Activated T-cell treated with anti-CD3 and anti-CD28 coated beads, Interleukin-2, amount 50 U/mL, for 24 hours (primary cell): ENCODE measurements at places on chromosomes 1 and 21.

- DNase-seq: no peak
These were observed 8.8 kb downstream of the ASAP3 start for GRCh38 chr1:23475134-23475628.

DNA sequence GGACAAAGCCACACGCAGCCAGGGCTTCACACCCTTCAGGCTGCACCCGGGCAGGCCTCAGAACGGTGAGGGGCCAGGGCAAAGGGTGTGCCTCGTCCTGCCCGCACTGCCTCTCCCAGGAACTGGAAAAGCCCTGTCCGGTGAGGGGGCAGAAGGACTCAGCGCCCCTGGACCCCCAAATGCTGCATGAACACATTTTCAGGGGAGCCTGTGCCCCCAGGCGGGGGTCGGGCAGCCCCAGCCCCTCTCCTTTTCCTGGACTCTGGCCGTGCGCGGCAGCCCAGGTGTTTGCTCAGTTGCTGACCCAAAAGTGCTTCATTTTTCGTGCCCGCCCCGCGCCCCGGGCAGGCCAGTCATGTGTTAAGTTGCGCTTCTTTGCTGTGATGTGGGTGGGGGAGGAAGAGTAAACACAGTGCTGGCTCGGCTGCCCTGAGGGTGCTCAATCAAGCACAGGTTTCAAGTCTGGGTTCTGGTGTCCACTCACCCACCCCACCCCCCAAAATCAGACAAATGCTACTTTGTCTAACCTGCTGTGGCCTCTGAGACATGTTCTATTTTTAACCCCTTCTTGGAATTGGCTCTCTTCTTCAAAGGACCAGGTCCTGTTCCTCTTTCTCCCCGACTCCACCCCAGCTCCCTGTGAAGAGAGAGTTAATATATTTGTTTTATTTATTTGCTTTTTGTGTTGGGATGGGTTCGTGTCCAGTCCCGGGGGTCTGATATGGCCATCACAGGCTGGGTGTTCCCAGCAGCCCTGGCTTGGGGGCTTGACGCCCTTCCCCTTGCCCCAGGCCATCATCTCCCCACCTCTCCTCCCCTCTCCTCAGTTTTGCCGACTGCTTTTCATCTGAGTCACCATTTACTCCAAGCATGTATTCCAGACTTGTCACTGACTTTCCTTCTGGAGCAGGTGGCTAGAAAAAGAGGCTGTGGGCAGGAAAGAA, 8.1 kb downstream of the PSRC1 start:
- no peak for DNase-seq

DNA sequence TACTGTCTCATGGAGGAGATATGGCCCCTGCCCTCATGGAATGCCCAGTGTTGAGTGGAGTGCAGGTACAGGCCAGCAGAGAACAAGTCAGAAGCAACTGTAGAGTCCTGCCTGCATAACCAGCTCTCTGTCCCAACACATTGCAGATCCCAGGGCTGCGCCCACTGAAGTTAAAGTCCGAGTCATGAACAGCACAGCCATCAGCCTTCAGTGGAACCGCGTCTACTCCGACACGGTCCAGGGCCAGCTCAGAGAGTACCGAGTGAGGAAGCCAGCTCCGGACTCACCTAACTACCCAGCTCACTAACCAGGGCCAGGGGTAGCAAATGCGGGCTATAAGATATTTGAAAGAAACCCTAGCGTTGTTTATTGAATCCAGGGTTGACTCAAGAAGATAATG, 59.1 kb upstream of the CNTN2 start:
- no peak for DNase-seq

GRCh38 chr1:25435397-25436108, 4.9 kb downstream of the MACO1 start:
- no peak for DNase-seq

- no peak for DNase-seq
These were observed 199.5 kb downstream of the AGBL4 start for GRCh38 chr1:49824261-49824660.

DNA sequence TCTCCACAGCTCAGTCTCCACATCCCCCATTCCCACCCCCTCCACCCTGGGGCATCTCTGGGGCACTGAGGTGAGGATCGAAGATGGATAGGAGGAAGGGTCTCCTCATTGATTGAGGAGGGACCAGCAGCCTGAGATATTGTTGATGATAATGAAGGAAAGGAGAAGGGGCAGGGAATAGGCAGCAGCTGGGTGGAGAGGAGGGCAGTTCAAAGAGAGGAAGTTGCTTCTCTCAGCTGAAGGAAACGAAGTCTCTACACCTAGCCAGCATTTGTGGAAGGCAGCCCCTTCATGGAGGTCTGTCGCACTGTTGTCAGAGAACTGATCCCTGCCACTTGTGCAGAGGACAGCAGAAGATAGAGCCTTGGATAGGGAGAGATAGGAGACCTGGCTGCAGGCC, 5.7 kb downstream of the KNCN start:
- no peak for DNase-seq

DNA sequence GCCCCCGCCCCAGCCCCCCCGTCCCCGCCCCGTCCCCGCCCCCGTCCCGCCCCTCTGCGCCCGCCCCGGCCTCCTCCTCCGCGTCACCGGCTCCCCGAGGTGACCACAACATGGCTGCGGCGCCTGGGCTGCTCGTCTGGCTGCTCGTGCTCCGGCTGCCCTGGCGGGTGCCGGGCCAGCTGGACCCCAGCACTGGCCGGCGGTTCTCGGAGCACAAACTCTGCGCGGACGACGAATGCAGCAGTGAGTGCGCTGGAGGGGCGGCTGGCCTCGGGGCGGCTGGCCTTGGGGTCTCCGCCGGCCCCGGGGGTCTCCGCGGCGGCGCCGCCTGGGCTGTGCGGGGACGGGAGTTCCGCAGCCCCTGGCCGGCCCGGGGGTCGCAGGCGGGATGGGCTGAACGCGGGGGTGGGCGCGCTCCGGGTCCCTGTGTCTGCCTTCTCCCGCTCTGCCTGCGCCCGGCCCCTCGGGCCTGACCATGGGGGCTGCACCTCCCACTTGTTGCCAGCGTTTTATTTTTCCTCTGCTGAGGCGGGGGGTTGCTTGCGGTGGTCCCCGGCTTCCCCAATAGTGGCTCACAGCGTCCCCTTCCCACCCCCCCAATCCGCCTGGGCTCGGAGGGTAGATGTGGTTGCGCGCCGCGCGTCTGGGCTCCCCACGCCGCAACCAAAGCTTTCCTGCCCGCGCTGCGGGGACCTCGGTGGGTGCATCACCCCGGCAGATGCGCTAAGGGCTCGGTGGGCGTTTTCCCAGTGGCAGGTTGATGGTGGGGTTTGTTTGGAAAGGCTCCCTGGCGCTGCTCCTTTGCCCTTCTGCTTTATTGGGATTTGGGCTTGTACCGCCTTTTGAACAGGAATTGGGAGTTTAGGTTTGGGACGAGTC, at the start of gene MIA3:
Gene MIA3, plus strand, starts transcription at position 97 of the 879 bp plus-strand sequence. Its CDS starts 14 bp downstream, at position 111.
- peak; percentile 78 for DNase-seq

DNA sequence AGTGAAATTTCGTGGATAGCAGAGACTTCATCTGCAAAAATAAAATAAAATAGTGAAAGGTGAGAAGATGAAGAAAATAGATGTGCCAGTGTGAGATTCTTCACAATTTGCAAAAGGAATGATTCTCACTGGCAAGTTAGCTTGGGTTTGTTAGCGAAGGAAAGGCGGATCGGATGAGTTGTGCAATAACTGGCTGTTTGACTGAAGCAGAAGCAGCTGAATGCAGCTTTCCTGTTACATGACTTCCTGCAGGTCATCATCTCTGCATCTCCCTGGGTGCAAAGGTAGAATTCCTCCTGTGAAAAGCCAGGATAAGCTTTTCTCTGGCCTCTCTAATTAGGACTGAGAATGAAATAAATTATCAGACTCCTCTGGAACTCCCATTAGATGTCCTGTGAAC, 263.1 kb upstream of the CHRM3 start:
- DNase-seq: no peak

GRCh38 chr1:92913093-92913819, 48.0 kb downstream of the DIPK1A start:
- DNase-seq: no peak

DNA sequence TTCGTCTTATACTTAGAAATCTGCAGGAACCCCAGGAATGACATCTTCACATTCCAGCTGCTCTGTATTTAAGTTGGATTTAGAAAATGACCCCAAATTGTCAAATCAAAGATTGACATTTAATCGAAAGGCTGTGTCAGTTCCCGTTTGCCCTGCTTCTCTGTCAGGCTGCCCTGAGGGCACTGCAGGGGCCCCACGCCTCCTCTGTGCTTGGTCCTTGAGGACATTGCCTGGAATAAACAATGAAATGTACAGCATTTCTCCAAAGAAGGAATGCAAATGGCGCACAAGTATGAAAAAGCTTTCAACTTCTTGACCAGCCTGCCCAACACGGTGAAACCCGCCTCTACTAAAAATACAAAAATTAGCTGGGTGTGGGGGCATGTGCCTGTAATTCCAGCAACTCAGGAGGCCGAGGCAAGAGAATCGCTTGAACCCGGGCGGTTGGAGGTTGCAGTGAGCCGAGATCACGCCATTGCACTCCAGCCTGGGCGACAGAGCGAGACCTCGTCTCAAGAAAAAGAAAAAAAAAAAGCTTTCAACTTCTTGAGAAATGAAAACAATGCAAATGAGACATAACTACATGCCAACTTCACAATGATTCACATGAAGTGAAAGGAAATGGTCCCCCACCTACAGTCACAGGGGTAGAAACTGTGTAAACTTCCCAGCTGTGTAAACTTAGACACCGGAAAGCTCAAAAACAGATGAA, 3.0 kb downstream of the TMPRSS3 start:
- DNase-seq: no peak

- DNase-seq: no peak
These were observed 7.9 kb upstream of the GNPAT start for GRCh38 chr1:231232870-231233734.

- DNase-seq: no peak
These were observed 6.4 kb downstream of the TCHH start for GRCh38 chr1:152108882-152109222.

- no peak for DNase-seq
These were observed 83.4 kb upstream of the POU3F1 start for GRCh38 chr1:38129971-38130370.

- no peak for DNase-seq
These were observed 206.8 kb downstream of the ZNF326 start for GRCh38 chr1:90201467-90202358.

- no peak for DNase-seq
These were observed 31.7 kb downstream of the COQ8A start for GRCh38 chr1:226971765-226972164.
